ENCODE measurements at places on chromosomes 5 and 9. TPM values are rescaled to one million over a fixed set of nuclear protein-coding genes. Genes with fewer than 3 reads are reported as not detected.

- no peak for DNase-seq
- no peak overlapping the region for H3K4me3 ChIP-seq
- no peaks in the 10 kb centered on the region for H3K27me3 ChIP-seq
- peaks cover 7% of the 10 kb centered on the region for H3K4me1 ChIP-seq
- H3K27ac ChIP-seq = no peak overlapping the region
- H3K36me3 ChIP-seq = no peaks in the 10 kb centered on the region
These were observed 219.5 kb upstream of the TMEM161B start for GRCh38 chr5:88488130-88488529.

GRCh38 chr5:96602776-96603175 lies 59.4 kb upstream of the CAST start:
- no peaks in the 10 kb centered on the region for H3K27me3 ChIP-seq
- H3K4me3 ChIP-seq = no peak overlapping the region
- no peak overlapping the region for H3K27ac ChIP-seq
- no peaks in the 10 kb centered on the region for H3K4me1 ChIP-seq
- DNase-seq = no peak

IL7R gene
- not detected for total RNA-seq

TMCO6 gene
- total RNA-seq = 39.3 TPM

GRCh38 chr5:40677456-40677855 lies 2.3 kb upstream of the PTGER4 start:
- no peak overlapping the region for H3K4me3 ChIP-seq
- no peaks in the 10 kb centered on the region for H3K36me3 ChIP-seq
- peaks cover 5% of the 10 kb centered on the region for H3K4me1 ChIP-seq
- no peak for DNase-seq

GRCh38 chr5:159504857-159505304 lies 174.6 kb upstream of the IL12B start:
- H3K4me1 ChIP-seq = no peaks in the 10 kb centered on the region
- H3K27ac ChIP-seq = no peak overlapping the region
- H3K27me3 ChIP-seq = no peaks in the 10 kb centered on the region
- DNase-seq = no peak
- no peak overlapping the region for H3K4me3 ChIP-seq

TRAF1 gene
- 1.4 TPM for total RNA-seq

- H3K4me3 ChIP-seq = no peak overlapping the region
- H3K36me3 ChIP-seq = no peaks in the 10 kb centered on the region
- no peaks in the 10 kb centered on the region for H3K4me1 ChIP-seq
- no peaks in the 10 kb centered on the region for H3K27me3 ChIP-seq
These were observed 300.4 kb downstream of the MAN2A1 start for GRCh38 chr5:109989994-109990722.

- no peak for DNase-seq
- H3K27ac ChIP-seq = no peak overlapping the region
These were observed 11.8 kb upstream of the HEXB start for GRCh38 chr5:74673011-74673790.

DNA sequence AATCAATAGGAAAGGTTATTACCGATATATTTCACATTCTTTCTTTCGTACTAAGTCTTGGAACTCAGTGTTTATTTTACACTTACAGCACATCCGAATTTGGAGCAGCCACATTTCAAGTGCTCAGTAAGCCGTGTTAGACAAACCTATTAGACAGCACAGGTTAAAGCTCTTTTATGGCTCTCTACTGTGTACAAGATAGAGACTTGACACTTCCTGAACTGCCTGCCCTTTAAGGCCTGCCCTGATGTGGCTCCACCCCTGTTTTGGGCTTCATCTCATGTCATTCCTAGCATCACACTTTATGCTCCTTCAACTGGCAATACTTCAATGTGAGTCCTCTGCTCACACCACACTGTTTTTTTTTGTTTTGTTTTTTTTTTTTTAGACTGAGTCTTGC lies 23.5 kb upstream of the SUSD1 start:
- no peaks in the 10 kb centered on the region for H3K36me3 ChIP-seq
- no peak for DNase-seq
- no peak overlapping the region for H3K4me3 ChIP-seq
- no peak overlapping the region for H3K27ac ChIP-seq
- no peaks in the 10 kb centered on the region for H3K27me3 ChIP-seq

SLC1A1 gene
- total RNA-seq = 4.2 TPM

CATSPER3 gene
- total RNA-seq = 0.50 TPM

- no peak overlapping the region for H3K27ac ChIP-seq
- H3K4me3 ChIP-seq = no peak overlapping the region
- no peaks in the 10 kb centered on the region for H3K27me3 ChIP-seq
- H3K36me3 ChIP-seq = no peaks in the 10 kb centered on the region
These were observed 77.0 kb upstream of the FER start for GRCh38 chr5:108670591-108671289.

DNA sequence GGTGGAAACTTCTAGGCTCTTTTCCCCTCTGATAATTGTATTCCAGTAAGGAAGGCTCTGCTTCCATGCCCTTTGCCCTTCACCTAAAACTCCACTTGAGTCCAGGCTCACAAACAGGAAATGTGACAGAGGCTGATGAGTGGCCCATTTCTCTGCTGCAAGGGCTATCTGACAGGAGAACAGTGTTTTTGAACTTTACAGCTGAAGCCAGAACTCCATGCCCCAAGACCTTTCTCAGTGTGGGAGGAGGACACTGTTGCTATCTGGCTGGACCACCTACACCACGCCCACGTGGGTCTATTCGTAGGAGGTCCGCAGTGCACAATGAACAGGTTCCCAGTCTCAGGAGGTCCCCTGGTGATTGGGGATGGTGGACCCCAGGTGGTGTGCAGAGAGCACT lies 13.6 kb downstream of the GGTA1 start:
- H3K27me3 ChIP-seq = no peaks in the 10 kb centered on the region
- H3K4me1 ChIP-seq = no peaks in the 10 kb centered on the region
- H3K27ac ChIP-seq = no peak overlapping the region
- H3K4me3 ChIP-seq = no peak overlapping the region
- DNase-seq = no peak

NIPAL4 gene
- not detected for total RNA-seq

DTWD2 gene
- 10.1 TPM for total RNA-seq

- peaks cover 2% of the 10 kb centered on the region for H3K4me1 ChIP-seq
- no peak overlapping the region for H3K27ac ChIP-seq
- no peak overlapping the region for H3K4me3 ChIP-seq
- no peaks in the 10 kb centered on the region for H3K27me3 ChIP-seq
These were observed 147.2 kb downstream of the PCSK1 start for GRCh38 chr5:96285823-96286222.

CMYA5 gene
- total RNA-seq = 1.1 TPM

IFNA13 gene
- not detected for total RNA-seq

DNA sequence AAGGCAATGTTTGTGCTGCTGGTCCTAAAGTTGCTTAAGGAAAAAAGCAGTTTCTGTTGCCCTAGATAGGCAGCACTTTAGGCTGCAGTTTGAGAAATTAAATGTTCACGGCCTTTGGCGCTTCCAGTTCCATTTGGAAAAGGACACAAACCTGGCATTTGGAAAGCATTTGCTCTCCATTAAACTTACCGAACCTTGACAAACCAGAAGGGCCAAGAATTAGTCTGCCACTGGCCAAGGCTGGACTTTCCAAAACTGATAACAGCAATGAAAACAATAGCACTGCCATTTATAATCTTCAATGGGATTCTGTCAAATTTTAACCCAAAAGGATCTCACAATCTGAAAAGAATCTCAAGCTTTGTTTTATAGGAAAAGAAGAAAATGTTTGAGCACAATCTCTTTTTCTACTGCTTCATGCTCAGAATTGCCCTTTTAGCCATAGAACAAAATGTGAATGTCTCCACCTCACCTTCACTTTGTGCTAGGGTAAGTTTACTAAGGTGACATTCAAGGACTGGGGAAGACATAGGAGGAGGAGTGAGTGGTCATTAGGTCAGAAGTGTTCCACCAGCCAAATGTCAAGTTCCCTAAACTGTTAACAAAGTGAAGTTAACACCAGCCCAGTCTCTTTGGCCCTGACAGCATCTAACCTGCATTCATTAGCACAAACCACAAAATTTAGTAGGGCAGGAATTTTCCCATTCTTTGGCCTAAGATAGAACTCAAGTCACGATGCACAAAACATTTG lies 583.4 kb upstream of the DMAC1 start:
- H3K27ac ChIP-seq = no peak overlapping the region
- no peak overlapping the region for H3K4me3 ChIP-seq
- H3K36me3 ChIP-seq = no peaks in the 10 kb centered on the region
- no peaks in the 10 kb centered on the region for H3K4me1 ChIP-seq
- DNase-seq = no peak
- H3K27me3 ChIP-seq = no peaks in the 10 kb centered on the region

- no peaks in the 10 kb centered on the region for H3K4me1 ChIP-seq
- no peaks in the 10 kb centered on the region for H3K36me3 ChIP-seq
- no peak overlapping the region for H3K4me3 ChIP-seq
- H3K27me3 ChIP-seq = no peaks in the 10 kb centered on the region
These were observed 168.0 kb downstream of the PRDM9 start for GRCh38 chr5:23675456-23675855.

LHX3 gene
- total RNA-seq = not detected

ITGA1 gene
- total RNA-seq = 2.8 TPM

- DNase-seq = no peak
- no peaks in the 10 kb centered on the region for H3K27me3 ChIP-seq
- H3K36me3 ChIP-seq = no peaks in the 10 kb centered on the region
- H3K4me3 ChIP-seq = no peak overlapping the region
- H3K4me1 ChIP-seq = peaks cover 6% of the 10 kb centered on the region
- H3K27ac ChIP-seq = no peak overlapping the region
These were observed 13.9 kb upstream of the FEM1C start for GRCh38 chr5:115558388-115558956.

DNA sequence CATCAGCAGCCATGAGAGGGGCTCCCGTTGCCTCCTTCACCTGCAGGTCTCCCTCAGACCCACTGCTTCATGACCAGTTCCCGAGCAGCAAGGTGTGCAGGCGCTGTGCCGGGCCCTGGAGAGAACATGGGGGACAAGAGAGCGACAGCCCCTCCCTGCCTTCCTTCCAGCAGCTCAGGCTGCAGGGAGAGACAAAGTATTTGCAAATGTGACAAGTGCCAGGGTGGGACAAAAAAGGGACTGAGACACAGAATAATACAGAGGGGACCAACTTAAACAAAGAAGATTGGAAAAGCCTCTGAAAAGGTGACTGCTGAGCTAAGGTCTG lies 22.5 kb upstream of the VDAC1 start:
- DNase-seq = no peak
- H3K36me3 ChIP-seq = no peaks in the 10 kb centered on the region
- no peaks in the 10 kb centered on the region for H3K27me3 ChIP-seq
- H3K4me1 ChIP-seq = no peaks in the 10 kb centered on the region
- H3K4me3 ChIP-seq = no peak overlapping the region

DNA sequence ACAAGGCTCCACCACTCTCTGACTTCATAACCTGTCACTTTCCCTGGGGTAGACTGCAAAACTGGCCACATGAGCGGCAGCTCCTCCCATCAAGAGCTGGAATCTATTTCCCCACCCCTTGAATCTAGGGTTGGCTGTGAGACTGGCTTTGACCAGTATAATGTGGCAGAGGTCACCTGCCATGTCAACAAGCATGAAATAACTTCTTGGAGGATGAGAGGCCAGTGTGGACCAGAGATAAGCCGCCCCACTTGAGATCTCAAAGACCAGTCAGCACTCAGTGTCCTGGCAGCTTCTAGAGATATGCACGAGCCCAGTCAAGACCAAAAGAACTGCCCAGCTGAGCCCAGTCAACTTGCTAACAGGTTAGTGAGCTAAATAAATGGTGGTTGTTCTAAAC lies 59.0 kb downstream of the MARCHF11 start:
- H3K4me3 ChIP-seq = no peak overlapping the region
- no peak overlapping the region for H3K27ac ChIP-seq
- H3K36me3 ChIP-seq = peaks cover 3% of the 10 kb centered on the region
- no peaks in the 10 kb centered on the region for H3K4me1 ChIP-seq

DNA sequence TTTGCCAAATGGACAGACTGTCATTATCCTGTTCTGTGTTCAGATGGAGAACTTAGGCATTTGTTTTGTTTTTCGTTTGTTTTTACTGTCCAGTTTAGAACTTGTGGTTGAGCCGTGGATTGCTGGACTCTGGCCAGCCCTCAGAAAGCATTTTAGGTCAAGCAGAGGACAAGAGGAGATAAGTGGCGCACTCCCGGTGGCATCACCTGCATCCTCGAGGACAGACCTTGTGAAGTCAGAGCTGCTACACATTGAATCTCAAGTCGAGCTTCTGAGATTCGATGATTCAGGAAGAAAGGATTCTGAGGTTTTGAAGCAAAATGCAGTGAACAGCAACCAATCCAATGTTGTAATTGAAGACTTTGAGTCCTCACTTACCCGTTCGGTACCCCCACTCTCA lies 8.9 kb downstream of the MTRR start:
- H3K4me3 ChIP-seq = no peak overlapping the region
- H3K36me3 ChIP-seq = peaks cover 82% of the 10 kb centered on the region

GRCh38 chr9:99235926-99236634 lies 14.0 kb downstream of the SEC61B start:
- no peak overlapping the region for H3K27ac ChIP-seq
- H3K36me3 ChIP-seq = peaks cover 3% of the 10 kb centered on the region
- H3K27me3 ChIP-seq = no peaks in the 10 kb centered on the region
- H3K4me3 ChIP-seq = no peak overlapping the region
- H3K4me1 ChIP-seq = no peaks in the 10 kb centered on the region

DNA sequence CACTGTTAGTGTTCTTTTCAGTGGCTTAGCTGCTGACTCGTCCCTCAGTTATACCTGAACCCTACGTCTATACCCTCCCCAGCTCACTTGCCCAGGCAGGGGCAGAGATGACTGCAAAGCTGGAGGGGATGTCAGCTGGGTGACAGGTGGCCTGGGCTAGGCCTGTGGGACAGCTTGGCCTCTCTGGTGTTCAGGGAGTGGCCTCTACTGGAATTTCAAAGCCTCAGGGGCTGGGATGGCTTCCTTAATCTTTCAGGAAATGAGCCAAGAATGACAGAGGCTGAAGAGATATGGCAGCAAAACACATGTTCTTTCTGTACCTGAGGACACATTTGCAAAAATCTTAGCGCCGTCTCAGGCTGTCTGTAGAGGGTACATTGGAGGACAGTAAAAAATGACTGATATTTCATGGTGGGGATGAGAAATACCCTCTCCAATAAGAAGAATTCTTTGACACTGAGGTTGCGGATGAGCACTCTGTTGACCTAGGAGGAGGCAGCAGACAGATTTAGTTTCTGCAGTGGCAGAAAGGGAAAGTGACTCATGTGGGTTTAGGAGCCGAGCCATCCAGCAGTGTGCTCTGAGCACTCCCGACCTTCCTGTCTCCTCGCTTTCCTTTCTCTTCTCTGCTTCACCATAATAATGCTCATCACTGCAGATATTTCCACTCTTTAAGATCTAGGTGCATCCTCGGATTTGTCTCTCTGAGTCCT lies 54.4 kb downstream of the ENTREP1 start:
- no peaks in the 10 kb centered on the region for H3K27me3 ChIP-seq
- peaks cover 62% of the 10 kb centered on the region for H3K36me3 ChIP-seq
- H3K4me3 ChIP-seq = no peak overlapping the region

- no peak within 1 kb of the TSS for H3K27ac ChIP-seq
- H3K36me3 ChIP-seq = no peaks in the 10 kb centered on the region
- H3K4me1 ChIP-seq = no peaks in the 10 kb centered on the region
- DNase-seq = no peak
These were observed at the start of gene NPR2 for GRCh38 chr9:35791297-35791921. TSS of gene NPR2 (plus strand) at chr9:35791591. CDS start at chr9:35792409, 818 bp downstream.

All from H9 (cell line).